ENCODE measurements at places on chromosomes 2 and 18.

GRCh38 chr2:111057721-111058120 is 63.0 kb upstream of the BCL2L11 start:
- DNase-seq = no peak

DNA sequence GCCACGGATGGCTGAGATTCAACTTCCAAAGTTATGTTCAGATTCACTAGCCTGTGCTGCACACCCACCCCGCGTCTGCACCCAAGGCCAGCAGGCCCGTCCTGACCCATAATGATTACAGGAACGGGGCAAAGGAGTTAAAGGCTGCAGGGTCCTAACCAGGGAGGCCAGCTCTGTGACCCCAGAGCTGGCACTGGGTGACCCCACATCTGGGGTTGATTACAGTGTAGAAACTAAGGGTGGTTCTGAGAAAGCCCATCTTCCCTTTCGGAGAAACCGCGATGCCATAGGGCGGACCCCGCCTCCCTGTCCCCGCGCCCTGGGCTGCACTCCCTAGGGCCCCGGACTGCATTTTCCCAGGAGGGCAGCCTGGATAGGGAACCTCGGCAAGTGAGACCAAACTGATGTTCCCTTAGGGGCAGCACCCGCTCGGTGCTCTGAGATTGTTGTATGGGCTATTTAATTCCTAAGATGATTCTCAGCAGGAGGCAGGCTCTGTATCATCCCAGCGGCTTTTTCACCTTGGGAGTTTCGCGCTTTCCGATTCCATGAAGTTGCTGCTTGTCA is 2.2 kb upstream of the GPR148 start:
- DNase-seq = no peak

- peak; percentile 33 for DNase-seq
Observed at GRCh38 chr2:37585982-37586621, 85.3 kb downstream of the CDC42EP3 start.

GRCh38 chr2:10254373-10255188 is 48.1 kb upstream of the HPCAL1 start:
- no peak for DNase-seq

GRCh38 chr2:61534926-61535325 is 3.2 kb downstream of the XPO1 start:
- DNase-seq = no peak

DNA sequence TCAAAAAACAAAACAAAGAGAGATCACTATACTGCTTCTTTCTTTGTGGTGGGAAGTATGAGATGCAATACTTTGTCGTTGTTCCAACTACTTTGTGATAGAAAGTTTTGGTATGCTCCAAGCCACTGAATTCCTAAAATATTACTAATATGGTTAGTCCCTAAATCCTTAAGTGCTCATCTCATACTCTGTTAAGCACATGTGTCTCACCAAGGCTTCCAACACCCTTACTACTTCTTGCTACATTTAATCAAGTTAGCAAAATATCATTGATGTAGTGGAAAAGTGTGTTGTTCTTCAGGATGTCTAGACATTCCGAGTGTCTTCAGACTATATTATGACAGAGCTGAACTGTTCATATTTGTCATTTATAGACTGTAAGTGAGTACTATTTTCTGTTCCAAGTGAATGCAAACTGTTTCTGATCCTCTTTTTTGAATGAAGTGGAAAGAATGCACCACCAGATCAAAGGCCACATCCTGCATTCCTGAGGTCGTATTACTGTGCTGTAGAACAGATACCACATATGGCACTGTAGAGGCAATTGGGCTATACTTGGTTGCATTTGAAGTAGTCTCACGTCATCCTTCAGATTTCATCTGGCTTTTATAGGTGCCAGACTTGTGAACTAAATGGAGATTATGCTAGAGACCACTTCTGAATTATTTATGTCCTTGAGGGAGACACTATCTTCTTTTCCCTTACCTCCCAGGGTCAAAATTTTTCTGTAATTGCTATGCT is 298.4 kb upstream of the ZNF521 start:
- no peak for DNase-seq

DNA sequence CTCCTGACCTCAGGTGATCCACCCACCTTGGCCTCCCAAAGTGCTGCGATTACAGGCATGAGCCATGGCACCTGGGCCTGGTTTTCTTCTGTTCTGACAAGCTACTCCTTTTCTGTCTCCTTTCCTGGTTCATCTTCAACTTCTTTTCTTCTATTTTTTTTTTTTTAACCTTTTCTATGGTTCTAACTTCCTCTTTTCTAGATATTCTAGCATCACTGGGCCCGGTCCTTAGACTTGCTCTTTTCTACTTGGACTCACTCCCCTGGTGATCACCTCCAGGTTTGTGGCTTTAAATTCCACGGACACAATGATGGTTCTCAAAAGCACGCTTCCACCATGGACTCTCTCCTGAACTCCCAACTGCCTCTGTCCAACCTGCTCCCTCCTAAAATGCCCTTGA is 2.0 kb downstream of the EIF2AK2 start:
- no peak for DNase-seq

DNA sequence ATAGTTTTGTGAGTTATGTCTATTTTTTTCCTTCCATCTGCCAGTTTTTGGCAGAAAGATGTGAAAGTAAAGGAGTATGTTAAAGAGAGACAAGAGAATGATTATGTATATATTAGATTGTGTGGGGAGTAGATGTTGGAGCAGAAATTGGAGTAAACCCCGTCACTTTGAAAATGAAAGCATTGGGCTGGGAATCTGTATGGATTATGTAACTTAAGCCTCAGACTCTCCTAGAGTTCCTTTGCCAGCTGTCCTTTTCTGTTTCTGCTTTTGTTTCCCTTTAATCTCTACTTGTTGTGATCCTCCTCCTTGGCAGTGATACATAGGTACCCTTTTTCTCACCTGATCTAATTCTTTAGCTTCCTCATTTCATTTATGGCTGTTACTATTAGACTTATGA is 19.2 kb downstream of the CCDC138 start:
- no peak for DNase-seq

DNA sequence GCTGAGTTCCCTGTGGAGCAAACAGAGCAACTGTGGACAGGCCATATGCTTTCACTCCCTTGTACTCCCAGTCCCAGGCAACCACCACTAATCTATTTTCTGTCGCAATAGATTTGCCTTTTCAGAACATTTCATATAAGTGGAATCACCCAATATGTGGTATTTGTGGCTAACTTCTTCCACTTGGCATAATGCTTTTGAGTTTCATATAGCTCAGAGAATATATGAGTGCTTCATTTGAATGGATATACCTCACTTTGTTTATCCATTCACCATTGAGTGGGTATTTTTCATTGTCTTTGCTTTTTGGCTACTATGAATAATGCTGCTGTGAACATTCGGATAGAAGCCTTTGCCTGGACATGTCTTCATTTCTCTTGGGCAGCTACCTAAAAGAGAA is 151.9 kb downstream of the CERS6 start:
- no peak for DNase-seq

DNA sequence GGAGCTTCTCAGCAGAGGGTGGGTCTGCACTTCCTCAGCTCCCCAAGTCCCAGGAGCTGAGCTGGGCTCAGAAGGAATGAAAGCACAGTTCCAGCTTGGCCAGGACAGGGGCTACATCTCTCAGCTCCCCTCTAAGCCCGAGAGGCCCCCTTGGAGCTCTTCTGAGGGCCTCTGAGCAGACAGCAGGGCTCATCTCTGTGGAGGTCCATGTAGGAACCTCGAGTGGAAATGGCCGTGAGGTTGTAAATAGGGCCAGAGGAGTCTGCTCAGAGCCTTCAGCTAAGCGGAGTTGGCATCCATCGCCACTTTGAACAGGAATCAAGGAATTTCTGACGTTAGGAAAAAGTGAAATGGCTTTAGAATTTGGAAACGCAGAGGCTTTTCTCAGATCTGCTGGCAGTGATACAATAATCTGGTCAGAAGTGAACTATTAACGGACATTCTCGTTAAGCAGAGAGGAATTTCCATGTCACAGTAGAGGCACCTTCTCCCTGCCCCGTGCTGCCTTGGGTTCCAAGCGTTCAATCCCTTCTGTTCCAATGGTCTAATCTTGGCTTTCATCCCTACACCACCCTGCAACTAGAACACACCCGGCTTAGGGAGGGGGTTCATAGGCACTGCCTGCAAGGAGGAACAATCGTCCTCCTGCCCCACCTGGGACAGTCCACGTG is 213.9 kb downstream of the NDUFA10 start:
- no peak for DNase-seq

DNA sequence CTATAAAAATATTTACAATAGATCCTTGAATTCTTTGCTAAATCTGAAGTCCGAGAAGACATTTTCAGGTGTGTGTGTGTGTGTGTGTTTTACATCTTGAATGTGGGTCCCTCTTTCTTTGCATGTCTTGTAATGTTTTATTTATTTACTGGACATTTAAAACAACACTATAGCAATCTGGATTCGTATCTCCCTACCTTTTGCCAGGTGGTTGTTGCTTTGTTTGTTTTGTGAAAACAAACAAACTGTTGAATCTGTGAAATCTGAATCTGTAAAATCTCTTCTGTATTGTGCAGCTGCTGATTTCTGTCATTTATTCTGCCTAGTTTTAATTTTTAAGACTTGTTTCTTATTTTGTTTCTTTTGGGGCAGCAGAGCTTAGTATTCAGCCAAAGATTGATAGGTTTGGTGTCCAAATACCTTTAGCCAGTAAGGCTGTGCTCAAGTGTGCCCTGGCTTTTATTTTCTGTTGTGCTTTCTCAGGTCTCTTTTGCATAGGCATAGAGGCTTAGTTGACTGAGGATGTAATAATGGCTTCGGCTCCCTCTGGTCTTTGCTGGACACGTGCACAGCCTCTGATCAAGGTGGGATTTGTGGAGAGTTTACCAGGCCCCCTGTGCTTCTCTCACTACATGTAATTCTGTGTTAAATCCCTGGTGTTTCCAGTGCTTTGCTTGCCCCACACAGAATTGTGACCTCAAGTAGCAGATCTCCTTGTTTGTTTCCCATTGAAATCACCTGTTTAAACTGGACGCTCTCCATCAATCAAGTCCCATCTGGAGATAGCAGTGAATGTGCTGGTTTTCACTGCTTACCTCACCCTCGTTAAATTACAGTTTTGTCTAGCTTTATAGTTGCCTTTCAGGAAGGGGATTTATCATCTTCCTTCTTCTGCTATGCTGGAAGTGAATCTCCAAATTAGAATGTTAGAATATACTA is 71.1 kb downstream of the BIRC6 start:
- DNase-seq = no peak

GRCh38 chr2:88054782-88055370 is 707 bp downstream of the KRCC1 start:
- no peak for DNase-seq

DNA sequence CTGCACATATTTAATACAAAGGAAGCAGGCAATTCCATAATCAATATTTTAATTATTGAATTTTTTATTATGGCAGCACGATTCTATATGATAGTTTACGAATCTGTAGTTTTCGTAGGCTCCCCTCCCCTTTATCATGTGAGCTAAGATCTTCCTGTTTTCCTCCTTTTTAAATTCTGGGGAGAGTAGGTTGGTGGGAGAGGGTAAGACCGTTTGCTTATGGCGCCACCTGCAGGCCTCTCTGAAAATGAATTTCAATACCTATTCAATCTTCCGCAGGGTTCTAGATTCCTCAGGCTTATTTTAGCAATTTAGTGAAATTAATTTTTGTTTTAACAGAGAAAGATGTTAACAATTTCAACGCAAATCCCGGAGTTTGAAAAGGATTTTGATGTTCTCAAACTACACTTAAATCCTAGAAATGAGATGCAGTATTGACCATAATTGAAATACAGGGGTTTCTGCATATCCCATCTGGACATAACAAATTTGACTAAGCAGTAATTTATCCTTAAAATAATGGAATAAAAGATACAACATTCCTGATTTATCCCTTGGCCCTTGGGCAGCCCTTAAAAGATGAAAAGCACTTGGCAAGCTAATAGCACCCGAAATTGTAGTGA is 12.8 kb upstream of the GBX2 start:
- DNase-seq = peak; percentile 75

DNA sequence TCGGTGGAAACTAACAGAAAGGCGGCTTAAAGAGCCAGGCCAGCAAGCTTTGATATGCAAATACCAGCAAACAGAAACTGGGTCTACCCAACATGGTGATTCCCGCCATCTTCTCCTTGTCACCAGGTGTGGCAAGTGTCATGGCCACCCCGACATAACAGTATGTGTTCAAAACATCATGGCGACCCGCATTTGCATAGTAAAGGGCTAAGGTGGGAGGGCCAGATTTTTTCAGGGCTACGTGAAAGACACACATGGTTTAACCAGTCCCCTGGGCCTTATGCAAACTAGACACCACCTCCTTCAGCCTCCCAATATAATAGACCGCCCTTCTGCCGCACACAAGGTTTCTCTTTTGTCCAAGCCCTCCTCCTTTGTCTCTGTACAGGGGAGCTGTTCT is 260.4 kb downstream of the METTL4 start:
- DNase-seq = no peak

DNA sequence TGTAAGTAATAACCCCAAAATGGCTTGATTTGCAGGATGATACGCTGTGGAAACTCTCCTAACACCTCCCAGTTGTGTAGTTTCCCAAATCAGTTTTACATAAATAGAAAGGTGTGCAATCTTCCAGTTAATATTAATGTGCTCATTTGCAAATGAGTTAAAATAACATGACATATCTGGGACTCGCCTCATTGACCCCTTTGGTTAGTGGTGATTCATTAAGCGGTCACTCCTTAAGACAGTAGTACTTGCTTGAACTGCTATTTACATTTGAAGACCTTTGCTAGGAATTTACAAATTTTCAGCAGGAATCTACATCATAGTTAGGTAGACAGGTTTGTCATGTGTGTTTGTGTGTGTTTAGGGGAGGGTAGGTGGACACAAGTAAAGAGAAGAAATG is 1367.7 kb upstream of the CELF4 start:
- DNase-seq = no peak

- DNase-seq = no peak
Observed at GRCh38 chr18:59033974-59034373, 105.7 kb upstream of the SEC11C start.

DNA sequence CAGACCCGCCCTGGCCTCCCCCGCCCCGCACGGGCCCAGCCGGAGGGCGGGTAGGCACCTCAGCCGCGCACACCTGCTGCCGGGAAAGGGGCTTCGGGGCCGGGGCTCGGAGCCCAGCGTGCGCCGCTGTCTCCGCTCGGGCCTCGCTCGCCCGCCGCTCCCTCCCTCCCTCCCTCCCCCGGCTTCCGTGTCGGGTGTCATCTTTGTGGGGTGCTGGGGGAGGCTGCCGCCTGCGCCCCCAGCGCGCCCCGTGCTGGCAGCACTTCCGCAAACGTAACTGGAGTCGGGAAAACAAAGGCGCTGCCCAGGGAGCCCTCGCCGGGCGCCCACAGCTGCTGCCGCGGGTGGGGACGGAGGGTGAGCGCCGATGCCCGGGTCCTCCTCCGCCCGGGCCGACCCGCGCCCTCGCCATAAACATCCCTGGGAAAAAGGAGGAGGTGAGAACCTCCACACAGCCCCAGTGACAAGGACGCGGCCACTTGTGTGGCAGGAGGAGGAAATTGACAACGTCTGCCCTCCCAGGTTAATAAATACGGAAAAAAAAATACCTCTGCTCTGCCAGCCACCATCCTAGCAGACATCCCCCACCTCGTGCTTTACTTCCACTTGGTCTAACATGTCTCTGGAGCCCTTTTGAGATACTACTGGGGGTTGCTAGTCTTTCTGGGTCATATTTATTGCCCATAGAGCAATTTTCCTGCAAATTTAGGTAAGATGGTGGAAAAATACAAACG is 550 bp downstream of the MFSD6 start:
- DNase-seq = no peak

- no peak for DNase-seq
Observed at GRCh38 chr18:49612515-49613033, 50.7 kb downstream of the LIPG start.

GRCh38 chr2:39728941-39729351 is 50.1 kb downstream of the THUMPD2 start:
- peak; percentile 48 for DNase-seq

GRCh38 chr2:46058140-46058539 is 239.1 kb upstream of the EPAS1 start:
- no peak for DNase-seq

- no peak for DNase-seq
Observed at GRCh38 chr2:119464981-119465380, 33.3 kb downstream of the TMEM37 start.
